ENCODE measurements at places on chromosomes 7 and 10.

- no peak for DNase-seq
Measured at GRCh38 chr10:117550599-117551329, 8.2 kb downstream of the EMX2 start.

GRCh38 chr7:40996233-40996677 lies 706.6 kb downstream of the INHBA start:
- DNase-seq = no peak

GRCh38 chr7:143978585-143978984 lies 21.5 kb upstream of the OR6B1 start:
- DNase-seq = no peak

DNA sequence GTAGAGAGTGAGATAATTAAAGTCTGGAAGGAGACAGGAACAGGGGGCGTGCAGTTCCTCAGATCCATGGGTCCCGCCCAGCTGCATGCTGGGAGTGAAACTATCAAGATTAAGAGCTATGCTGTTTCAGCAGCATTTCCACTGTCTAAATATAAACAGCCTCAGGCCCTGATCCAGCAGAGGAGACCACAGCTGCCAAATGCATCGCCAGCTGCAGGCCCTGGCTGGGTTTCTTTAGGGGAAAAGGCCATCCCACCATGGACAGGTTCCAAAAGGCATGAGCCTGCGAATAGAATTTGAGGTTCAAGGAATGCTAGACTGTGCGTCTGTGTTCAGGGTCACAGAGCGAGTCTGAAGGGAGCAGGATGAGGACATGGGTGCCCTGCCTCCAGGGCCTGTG lies 411.4 kb downstream of the PAXIP1 start:
- no peak for DNase-seq

- no peak for DNase-seq
Measured at GRCh38 chr7:90717296-90718060, 121.4 kb downstream of the CDK14 start.

DNA sequence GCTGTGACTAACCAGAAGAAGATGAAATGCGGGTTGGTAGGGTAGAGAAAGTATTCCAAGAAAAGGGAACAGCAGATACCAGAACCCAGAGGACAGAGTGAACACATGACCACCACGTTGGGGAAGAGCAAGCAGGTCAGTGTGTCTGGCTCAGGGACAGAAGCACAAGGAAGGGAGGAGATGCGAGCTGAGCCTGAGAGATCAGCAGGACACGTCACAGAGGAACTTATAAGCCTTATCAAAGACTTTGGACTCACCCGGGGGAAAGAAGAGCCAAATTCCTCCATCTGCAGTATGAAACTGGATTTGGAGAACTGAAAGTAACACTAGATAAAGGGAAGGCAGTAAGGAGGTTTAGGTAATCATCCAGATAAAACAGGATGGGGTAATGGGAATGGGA lies 232.1 kb upstream of the NPVF start:
- DNase-seq = no peak

DNA sequence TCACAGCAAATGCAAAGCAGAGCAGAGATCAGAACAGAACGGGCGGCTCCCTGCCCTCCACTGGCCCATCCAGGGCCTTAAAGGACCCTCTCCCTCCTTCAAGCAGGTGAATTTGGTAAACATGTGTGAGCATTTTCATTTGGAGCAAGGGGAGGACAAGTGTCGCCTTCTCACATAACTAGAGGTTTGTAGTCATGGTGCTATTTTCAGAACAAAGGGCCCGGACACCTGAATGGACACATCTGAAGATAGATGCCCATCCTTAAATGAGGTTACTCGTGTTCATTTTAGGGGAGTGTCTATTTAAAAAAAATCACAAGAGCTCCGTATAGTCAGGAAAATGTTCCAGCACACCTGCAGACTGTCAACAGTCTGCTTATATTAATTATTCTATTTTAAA lies 153.8 kb downstream of the PRKCQ start:
- no peak for DNase-seq

GRCh38 chr10:95976362-95977229 lies 66.8 kb upstream of the CCNJ start:
- DNase-seq = peak; percentile 78

DNA sequence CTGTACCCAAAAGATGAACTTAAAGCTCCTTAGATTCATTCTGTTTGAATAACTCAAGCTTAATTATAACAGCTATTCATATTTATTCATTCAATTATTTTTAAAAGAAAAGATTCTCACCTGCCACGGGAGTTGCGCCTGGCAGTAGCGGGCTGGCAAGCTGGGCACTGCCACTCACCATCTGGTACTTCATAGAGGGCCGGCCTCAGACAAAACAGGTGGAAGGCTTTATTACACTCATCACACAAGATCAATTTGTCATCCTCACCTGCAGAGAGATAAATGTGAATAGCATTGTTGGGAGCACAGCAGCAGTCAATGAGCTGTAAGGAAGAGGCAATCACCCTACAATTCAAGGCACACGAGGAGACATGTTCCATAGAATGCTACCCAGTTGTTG lies 15.8 kb downstream of the FZD9 start:
- no peak for DNase-seq

DNA sequence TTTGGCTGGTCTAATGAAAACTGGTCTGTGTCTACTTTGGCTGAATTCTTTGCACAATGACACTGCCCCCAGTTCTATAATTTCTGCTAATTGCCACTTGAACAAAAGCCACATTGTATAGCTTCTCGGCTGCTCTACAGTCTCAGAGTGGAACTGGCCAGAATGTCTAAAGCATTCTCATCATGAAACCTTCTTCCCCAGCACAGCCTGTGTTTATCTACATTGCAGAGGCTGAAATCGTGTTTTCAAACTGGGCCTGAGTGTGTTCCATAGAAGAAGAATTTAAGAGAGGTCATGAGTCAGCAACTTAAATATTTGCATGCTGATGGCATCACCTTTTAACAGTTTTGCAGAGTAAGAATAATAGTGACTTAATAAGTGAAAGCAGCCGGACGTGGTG lies 177.2 kb downstream of the BUB3 start:
- no peak for DNase-seq

- DNase-seq = peak; percentile 23
Measured at GRCh38 chr10:72186258-72186981, 29.4 kb upstream of the ANAPC16 start.

GRCh38 chr7:92042056-92042737 lies 92.1 kb downstream of the CYP51A1 start:
- DNase-seq = no peak

DNA sequence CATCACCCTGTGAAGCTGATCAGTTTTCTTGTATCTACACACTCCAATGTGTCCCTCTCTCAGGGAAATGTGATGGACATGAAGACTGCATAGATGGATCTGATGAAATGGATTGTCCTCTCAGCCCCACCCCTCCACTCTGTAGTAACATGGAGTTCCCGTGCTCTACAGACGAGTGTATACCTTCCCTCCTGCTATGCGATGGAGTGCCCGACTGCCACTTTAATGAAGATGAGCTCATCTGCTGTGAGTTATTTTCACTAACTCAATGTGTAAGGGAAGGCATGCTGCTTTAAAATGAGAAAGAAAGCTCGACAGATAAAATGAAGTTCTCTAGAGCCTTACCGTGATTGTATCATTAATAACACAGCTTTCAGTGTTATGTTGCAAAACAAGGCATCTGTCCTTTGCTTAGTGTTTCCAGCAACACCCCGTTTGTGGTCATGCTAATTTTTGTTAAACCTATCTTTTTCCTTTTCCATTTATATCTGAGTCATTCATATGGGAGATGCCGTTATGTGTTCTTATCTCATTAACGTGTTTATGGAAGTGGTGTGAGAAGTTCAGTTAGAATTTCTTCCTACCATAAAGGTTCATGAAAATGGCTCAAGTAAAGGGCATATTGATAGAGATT lies 220.9 kb upstream of the PLXDC2 start:
- no peak for DNase-seq

GRCh38 chr10:63713191-63714144 lies 192.3 kb downstream of the REEP3 start:
- DNase-seq = no peak

- no peak for DNase-seq
Measured at GRCh38 chr7:128891110-128891941, 19.2 kb downstream of the KCP start.

DNA sequence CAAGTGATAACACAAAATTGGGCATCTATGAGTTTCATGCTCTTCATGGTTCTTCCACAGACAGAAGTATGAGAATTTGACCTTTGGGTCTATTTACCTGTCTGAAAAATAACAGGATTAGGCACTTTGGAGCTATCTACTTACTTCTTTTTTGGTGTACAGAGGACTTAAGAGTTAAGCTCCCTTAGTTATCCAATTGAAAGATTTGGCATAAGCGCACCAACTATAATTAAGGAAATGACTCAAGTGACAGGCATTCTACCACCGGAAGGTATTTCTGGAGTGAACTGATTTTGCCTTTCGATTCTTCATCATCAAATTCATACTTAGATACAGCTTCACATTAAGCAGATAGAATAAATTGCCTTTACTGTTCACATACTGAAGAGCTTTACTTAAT lies 43.9 kb downstream of the IFIT5 start:
- DNase-seq = no peak

- no peak for DNase-seq
Measured at GRCh38 chr10:77593771-77594470, 43.7 kb downstream of the KCNMA1 start.

DNA sequence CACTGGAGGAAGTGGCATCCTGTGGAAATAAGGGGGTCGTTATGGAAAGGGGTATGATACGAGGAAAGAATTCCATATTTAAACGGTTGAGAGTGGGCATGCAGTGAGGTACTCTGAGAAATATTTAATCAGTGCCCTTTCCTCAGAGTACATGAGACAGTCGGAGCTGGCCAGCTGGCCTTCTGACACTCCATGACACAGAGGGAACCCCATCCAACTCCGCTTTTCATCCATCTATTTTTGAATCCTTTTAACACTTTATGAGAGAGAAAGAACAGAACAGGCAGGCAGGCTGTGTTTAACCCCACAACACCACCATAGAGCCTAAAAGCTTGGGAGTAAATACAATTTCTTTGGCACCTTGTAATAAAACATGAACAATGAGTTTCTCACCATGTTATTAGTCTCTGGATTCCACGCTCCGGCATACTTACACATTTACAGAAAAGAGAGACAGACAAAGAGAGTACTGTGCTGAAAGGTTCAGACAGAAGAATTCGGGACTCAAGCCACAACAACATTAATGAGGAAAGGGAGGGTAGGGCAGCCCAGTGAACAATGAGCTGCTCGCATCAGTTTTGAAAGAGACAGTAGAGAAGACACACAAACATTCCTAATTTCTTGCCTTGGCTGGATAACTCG lies 124.2 kb upstream of the PDLIM1 start:
- no peak for DNase-seq

Measured in GF-D8 (cell line).